Non-pigmented ciliary epithelial cell (primary cell): ENCODE measurements at places on chromosomes 12 and 14.

DNA sequence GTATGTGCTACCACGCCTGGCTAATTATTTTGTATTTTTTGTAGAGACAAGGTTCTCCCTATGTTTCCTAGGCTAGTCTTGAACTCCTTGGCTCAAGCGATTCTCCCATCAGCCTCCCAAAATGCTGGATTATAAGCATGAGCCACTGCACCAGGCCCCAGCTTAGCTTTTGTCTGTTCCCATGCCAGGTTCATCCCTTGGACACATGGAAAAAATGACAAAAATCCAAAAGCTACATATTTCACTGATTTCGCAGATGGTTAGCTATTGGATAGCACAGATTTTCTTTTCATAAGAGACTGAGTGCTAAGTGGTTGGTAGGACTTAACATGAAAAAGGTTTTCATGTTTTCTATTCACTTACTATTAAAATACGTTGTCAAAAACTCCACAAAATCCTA, 286.6 kb upstream of the KITLG start:
- no peak for DNase-seq

- no peak for DNase-seq
Measured at GRCh38 chr12:64145226-64145625, 76.9 kb downstream of the KICS2 start.

DNA sequence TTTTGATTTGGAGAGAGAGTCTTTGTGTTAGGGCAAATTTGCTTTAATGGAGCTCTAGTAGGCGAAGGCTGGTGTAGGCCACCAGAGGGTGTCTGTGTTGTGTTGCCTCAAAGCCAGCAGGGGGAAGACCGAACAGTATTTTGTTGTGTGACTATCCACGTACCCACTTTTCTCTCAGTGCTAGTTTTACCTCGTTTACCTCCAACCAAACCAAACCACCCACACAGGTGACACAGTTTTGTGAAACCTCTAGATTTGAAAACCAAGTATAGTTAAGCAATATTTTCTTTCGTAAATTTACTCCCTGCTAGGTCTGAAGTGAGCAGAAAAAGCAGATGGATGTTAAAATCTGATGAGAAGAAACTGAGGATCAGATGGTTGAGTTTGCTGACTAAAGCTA, 36.3 kb upstream of the NPFF start:
- DNase-seq, result peak; percentile 40

- no peak for DNase-seq
Measured at GRCh38 chr12:112214064-112214463, 88.7 kb downstream of the TRAFD1 start.

DNA sequence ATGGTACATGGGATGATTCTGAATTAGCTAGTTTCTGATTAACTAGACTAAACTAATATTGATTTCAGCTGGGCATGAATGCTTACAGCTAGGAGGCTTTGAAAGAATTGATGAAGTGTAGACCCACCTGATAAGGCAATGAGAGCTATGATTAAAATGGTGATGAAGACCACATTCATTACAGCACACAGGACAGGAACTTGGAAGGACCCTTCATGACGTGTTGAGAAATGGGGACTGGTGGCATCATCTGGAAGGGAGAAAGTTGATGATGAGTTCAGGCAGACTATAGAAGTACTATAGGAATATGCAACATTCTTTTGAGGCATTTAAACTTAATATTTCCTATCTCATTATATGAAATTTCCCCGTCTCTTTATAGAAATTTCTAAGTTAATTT, 4.5 kb downstream of the CD69 start:
- DNase-seq, result no peak

DNA sequence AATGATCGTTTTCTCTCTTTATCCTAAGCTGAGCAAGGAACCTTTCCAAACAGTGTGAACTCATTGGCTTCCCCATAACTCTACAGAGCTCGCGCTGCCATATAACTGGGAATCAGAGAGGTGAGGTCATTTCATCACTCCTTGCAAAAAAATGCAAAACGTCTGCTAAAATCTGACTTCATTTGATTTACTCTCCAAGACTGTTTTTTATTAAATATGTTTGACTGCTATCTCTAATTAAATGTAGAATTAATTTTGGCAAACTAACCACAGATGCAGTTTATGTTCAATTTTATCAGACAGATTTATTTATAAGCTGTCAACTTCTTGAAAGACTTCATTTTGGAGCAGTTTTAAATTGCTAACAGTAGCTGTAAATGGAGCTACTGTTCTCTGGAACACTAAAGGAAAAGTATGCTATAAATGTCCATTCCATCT, 131.6 kb upstream of the SOX5 start:
- no peak for DNase-seq

DNA sequence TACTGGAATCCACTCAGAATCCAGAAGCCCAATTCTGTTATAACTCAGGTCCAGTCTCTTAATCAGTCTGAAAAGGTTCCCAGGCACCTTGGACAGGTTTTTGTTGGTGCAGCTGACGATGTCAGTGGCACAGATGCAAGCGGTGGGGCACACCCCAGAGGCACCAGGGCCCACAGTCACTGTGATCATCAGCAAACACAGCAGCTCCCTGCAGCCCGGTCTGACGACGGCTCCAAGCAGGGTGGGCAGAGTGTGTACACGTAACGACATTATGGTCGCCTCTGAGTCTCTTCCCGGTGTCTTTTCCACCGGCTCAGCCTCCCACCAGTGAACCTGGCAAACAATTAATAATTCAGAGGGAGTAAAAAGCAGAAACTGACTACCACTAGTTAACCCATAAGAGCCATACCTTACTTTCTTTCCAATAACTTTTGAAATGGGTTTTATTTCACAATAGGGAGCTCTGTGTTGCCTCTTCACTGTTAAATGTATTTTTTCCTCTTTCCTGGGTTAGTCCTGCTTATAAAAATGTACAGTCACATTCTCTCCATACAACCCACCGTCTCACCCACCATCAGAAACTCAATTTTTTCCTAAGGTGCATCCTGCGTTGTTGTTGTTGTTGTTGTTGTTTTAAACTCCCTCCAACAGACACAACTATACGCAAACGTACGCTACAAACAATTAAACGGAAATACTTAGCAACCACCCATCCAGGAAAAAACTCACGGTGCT, 521 bp upstream of the PCED1B start:
- no peak for DNase-seq

- no peak for DNase-seq
Measured at GRCh38 chr12:98416845-98417244, 98.5 kb upstream of the TMPO start.
